ENCODE measurements at places on chromosomes 2 and 18.
A peak's percentile ranks its signal among the peaks of the same experiment; 100 is the strongest.

DNA sequence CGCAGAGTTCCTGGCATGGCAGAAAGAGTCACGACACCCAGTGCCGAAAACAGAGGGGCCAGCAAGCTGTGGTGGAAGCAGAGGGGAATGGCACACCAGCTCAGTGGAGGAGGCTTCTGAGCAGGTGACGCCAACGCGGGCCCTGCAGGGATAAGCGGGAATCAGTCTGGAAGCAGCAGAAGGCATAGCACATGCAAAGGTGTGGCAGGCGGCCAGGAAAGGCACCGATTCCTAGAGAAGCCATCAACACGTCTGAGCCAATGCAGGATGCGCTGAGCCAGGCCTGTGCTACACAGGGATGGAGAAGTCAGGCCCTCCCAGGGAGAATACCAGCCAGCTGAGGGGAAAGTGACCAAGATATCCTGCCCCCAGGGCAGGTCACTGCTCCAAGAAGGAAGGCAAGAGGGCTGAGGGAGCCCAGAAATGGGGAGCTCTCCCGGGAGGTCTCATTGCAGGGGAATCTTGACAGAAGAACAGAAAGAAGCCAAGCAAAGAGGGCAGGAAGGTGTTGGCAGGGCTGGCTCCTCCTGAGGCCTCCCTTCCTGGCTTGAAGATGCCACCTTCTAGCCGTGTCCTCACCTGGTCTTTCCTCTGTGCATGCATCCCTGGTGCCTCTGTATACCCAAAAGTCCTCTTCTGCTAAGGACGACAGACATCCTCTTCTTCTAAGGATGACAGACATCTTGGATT is 16.3 kb downstream of the TEX51 start:
- no peak for DNase-seq

- DNase-seq = no peak
These were observed 285.7 kb upstream of the UBE2E3 start for GRCh38 chr2:180694445-180695421.

- DNase-seq = no peak
These were observed 113.7 kb upstream of the MAP4K3 start for GRCh38 chr2:39550701-39551285.

- DNase-seq = peak; percentile 1
These were observed 3.0 kb upstream of the DLX1 start for GRCh38 chr2:172082105-172082943.

- peak; percentile 53 for DNase-seq
These were observed 115.1 kb downstream of the EML6 start for GRCh38 chr2:54838585-54839035.

- no peak for DNase-seq
These were observed 185.2 kb upstream of the LRRTM1 start for GRCh38 chr2:80489717-80490116.

GRCh38 chr2:16247326-16248122 is 307.2 kb downstream of the MYCN start:
- no peak for DNase-seq

- DNase-seq = no peak
These were observed 11.3 kb downstream of the GATA6 start for GRCh38 chr18:22180722-22181121.

DNA sequence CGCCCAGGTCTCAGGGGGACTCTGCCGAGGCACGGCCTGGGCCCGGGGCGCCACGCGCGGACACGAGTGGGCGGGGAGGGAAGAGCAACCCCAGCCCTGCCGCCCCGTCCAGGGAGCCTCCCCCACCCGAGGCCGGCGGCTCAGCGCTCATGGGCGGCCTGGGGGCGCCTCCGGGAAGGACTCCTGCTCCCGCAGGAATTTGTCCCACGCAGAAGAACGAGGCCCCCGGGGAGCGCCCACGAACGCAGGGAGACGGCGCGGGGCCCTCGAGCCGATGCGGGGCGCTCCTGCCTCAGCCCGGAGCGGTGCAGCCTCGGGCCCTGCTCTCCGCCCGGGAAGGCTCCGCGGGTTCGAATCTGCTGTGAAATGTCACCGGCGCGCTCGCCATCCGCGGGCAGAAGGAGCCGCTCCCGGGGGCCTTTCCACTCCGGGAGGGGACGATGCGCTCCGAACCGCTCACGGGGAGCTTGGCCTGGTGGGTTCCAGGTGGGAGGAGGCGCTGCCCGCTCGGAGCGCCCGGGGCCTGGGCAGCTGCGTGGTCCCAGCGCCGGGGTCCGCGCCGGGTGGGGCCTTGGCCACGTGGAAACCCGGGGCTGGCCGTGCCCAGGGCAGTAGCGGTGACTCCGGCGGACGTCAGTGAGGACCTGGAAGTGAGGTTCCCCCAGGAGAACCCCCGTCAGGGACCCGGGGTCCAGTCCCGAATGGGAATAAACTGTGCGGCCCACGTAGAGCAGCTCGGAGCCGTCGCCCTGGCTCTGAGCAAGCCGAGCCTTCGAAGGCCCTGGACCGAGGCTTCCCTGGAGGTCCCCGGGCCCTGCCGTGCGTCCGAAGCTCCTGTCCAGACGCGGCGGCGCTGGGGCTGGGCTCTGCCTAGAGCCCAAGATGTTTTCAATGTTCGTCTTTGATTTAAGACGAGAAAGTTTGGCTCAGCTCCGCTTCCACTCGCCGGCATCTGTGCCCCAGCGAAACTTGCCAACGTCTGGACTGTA is 41.4 kb upstream of the CTDP1 start:
- DNase-seq = no peak

DNA sequence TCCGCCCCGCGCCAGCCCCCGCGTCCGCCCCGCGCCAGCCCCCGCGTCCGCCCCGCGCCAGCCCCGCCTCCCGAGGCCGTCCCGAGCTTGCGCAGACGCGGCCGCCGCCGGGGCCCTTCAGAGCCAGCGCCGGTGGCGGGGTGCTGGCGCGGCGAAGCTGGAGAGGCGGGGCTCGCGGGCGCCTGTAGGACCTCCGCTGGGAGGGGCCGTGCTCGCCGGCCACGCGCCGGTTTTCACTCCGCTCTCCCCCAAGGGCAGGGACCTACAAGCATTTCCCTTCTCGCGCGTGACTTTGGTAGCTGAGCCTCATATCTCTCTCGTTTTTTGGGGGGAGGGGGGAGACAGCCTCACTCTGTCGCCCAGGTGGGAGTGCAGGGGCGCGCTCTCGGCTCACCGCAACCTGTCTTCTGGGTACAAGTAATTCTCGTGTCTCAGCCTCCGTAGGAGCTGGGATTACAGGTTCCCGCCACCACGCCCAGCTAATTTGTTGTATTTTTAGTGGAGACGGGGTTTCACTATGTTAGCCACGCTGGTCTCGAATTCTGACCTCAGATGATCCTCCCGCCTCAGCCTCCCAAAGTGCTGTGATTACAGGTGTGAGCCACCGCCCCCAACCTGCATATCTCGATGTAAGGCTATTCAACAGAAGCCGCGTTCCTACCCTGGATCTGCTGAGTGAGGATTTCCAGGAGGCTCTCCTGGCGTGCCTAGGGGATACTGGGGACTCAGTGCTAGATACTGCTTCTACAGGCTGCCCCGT is at the start of gene ZNF514:
TSS of gene ZNF514 (minus strand) at position 159 of the 760 bp plus-strand sequence. CDS start 6,595 bp downstream, outside the sequence.
- peak; percentile 87 for DNase-seq

- no peak for DNase-seq
These were observed 5.3 kb upstream of the REG1A start for GRCh38 chr2:79114797-79115494.

DNA sequence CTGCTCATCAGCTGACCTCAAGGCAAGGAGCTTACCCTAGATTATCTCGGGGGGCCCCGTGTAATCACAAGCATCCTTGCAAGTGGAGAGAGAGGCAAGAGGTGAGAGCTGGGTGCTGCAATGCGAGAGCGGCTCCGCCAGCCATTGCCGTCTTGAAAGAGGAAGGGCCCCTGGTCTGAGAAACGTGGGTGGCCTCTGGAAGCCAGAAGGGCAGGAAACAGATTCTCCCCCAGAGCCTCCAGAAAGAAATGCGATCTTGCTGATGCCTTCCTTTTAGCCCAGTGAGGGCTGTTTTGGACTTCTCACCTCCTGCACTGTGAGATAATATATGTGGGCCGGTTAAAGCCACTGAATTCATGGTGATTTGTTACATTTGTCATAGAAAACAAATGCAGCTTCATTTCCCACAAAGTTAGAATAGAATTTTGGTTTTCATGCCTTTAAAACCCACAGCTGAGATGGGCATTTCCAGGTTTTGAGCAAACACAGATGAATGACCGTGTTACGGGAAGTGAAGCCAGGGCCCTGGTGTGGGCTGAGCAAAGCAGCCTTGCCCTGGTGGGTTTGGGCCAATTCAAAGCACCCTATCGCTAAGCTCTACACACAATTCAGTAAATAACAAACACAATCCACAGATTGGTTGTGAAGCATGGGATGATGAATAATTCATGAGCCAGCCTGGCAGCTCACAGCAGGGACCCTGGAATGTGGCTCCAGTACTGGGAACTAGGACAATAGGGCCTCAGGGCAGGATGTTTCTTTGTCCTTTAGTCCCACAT is 319.9 kb upstream of the HS6ST1 start:
- DNase-seq = peak; percentile 53

DNA sequence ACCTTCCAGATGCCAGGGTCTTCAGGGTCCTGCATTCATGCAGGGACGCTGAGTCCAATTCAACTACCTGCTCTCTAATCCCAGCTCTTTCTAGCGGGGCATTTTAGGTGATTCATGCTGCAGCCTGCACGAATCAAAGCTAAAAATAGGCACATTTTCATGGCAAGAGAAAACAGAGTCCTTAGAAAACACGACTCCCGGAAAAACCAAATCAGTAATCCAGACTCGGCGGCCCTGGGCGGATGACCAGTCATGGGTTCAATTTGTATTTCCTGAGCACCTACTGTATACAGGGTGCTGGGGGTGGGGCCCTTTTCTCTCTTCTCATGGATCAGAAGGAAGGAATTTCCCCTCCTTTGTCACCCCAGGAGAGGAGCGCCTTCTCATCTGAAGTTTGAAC is 64.4 kb downstream of the LONRF2 start:
- DNase-seq = no peak

DNA sequence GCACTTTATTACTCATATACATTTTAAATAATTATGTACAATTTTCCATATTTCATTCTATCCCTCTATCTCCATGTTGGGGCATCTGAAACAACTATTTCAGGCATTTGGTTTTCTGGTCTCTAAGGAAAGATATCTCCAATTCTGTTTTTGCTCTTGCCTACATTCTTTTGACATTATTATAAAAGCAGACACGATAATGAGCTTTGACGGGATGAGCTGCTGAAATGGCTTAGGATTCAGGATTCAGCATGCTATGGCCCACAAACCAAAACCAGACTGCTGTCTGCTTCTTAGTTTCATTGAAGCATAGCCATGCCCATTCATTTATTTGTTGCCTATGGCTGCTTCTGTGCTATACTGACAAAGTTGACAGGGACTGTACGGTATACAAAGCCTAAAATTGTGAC is 42.7 kb upstream of the GLS start:
- DNase-seq = no peak

DNA sequence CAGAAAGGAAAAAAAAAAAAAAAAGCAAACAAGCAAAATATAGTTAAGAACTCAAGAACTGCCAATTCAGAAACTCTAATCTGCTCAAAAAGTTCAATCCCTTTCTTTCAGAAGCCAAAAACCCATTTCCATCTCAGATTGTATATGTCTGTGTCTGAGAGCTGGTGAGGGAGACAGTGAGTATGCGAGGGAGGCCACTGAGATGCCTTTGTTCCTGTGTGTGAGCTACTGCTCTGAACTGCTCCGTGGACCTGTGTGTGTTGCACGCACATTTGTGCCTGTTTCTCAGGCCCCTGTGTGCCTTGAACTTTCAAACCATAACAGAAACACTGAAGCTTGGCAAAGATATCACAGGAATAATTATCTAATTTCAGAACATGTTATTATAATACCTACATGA is 2.5 kb upstream of the PKDCC start:
- DNase-seq = no peak

GRCh38 chr2:236550701-236551465 is 18.7 kb upstream of the ACKR3 start:
- DNase-seq = no peak

GRCh38 chr18:23852236-23853045 is 162.1 kb upstream of the TTC39C start:
- DNase-seq = no peak

- no peak for DNase-seq
These were observed 377.4 kb downstream of the RPRM start for GRCh38 chr2:153101187-153101586.

All from frontal cortex (tissue), 4 donors.